ENCODE measurements at places on chromosomes 6 and 20.

- no peak for DNase-seq
These were observed 30.4 kb upstream of the CCN2 start for GRCh38 chr6:131981624-131981978.

GRCh38 chr6:136085370-136086115 is 164.6 kb downstream of the MTFR2 start:
- no peak for DNase-seq

GRCh38 chr6:30162265-30163089 is 869 bp upstream of the TRIM15 start:
- no peak for DNase-seq

GRCh38 chr20:51387125-51387875 is 155.2 kb downstream of the NFATC2 start:
- no peak for DNase-seq

- peak; percentile 24 for DNase-seq
These were observed 191.8 kb upstream of the RREB1 start for GRCh38 chr6:6915813-6916547.

GRCh38 chr20:1402149-1402548 is 9.3 kb upstream of the FKBP1A start:
- DNase-seq, result peak; percentile 58

- DNase-seq, result no peak
These were observed 98.4 kb upstream of the SPACA1 start for GRCh38 chr6:87949194-87949593.

DNA sequence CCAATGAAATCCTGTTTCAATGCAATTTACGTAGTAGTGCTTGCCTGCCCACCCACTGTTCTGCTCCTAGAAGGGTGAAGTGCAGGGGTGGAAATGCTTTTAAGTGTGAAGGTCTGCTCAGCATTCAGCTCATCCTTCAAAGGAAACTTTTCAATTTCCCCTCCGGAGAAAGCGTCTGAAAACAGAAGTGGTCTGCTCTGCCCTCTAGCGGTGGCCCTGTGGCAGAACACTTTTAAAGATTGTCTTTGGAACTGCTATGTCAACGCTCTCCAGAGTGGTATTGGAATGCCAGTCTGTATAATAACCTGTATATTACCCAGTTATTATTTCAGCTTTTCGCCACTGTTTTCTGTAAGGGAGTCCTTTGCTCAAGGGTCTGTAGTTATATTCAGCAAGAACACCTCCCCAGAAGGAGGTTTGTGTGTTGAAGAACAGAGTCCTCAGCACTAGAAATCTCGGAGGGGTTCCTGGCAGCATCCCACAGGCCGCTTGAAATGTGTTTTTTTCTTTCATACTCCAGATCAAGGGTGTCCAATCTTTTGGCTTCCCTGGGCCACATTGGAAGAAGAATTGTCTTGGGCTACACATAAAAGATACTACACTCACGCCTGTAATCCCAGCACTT is 63.1 kb upstream of the KLHL31 start:
- peak; percentile 60 for DNase-seq

- DNase-seq, result no peak
These were observed 599.7 kb upstream of the MMS22L start for GRCh38 chr6:97882755-97883154.

DNA sequence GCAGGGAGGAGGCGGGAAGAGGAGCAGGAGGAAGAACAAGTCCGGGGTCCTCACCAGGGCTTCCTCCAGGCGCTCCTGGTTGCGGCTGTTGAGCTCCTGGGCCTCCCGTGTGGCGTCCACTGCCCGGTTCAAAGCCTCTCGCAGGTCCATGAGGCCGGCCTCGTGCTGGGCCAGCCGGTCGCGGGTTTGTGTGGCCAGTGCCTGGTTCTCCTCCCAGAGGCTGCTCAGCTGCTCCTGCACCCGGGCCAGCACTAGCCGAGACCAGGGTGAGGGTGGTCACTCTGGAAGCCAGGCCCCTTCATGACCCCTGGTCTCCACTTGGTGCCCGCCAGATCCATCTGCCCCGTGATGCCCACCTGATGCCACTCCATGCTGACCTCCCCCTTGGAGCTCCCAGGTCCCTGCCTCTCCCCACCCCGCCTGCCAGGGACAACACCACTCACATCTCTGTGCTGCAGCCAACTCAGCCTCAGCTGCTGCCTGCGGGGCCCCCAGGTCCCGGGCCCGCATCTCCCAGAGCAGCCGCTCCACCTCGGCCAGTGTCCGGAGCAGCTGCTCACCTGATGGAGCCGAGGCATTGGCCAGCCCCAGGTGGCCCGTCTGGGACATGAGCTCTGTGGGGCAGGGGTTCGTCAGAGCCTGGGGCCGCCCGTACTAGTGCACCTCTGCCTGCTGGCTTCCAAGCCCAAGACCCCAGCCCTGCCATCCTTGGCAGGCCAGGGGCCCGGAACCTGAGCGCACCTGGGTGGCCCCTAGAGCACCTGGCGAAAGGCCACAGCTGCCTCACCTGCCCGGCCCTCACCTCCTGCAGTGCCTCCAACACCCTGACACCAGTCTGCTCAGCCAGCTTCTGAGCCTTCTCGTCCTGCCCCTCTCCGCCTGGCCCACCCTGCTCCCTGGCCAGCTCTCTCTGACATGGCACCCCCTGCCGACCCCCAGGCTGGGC is 15.9 kb downstream of the ADRM1 start:
- no peak for DNase-seq

GRCh38 chr6:141388666-141389065 is 744.1 kb upstream of the GJE1 start:
- DNase-seq, result no peak

GRCh38 chr6:90162648-90163387 is 133.8 kb downstream of the BACH2 start:
- no peak for DNase-seq

DNA sequence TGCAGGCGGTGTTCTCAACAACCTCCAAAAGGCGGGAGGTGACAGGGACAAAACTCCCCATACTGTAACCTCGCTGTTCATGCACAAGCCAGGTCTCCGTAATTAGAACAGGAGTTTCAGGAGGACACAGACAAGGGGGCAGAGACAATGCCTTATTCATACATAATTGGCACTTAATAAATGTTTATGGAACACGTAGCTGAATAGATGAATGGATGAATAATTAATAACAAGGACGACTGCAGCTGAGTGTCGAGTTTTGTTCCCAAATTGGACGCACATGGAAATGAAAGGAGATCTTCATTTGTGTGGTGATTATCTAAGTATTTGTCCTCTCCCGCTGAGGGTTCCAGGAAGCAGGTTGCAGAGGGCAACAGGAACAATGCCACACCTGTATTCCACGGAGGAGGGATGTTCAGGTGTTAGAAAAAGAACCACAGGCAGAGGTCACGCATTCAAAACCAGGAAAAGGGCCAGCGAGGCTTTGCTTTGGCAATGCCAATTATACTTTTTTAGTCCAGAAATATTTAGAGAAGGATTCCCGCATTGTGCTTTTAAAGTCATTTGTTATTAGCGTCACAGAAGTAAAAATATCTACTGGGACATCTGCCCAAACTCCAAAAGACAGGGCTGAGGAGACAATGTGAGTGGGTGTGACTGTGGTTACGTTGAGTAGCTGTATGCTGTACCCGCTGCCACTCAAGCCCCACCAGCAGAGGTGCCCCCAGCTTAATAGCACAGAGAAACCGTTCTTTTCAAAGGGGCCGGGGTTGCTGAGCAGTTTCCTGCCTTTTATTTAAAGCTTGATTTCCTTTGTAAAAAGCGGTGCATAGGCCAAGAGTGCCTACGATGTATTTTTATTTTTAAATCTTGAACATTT is 123.3 kb downstream of the PXDC1 start:
- no peak for DNase-seq

- DNase-seq, result no peak
These were observed 116.6 kb upstream of the TRAF3IP2 start for GRCh38 chr6:111722179-111722731.

GRCh38 chr6:54810147-54810546 is 36.4 kb upstream of the FAM83B start:
- DNase-seq, result no peak

GRCh38 chr6:148550569-148550968 is 196.3 kb upstream of the UST start:
- DNase-seq, result no peak

GRCh38 chr6:142728910-142729481 is 216.0 kb downstream of the HIVEP2 start:
- no peak for DNase-seq

DNA sequence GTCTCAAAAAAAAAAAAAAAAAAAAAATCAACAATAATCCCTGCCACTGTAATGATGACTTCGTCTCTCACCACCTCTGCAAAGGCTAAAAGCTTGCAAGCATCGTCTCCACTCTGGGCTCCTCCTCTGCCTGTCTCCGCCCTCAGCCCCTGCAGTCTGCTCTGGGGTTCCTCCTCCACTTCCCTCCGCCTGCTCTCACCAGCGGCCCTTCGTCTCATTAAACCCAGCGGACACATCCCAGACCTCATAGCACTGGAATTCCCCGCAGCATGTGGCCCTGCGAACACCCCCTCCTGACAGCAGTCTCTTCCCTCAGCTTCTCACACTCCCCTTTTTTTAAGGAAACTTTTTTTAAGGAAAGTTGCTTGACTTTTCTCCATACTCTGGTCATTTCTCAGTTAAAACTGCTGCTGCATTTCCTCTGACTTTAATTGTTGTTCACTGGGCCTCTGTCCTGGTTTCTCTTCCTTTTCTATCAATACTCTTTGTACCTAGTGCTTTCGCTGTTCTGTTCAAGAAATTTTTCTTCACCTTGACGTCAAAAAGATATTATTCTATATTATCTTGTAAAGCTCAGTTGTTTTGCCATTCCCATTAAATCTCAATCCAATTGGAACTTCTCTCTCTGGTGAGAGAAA is 70.9 kb upstream of the PLEKHG1 start:
- DNase-seq, result no peak

- no peak for DNase-seq
These were observed 126.3 kb downstream of the C6orf118 start for GRCh38 chr6:165183071-165183470.

GRCh38 chr6:89081129-89081422 is 525 bp downstream of the PNRC1 start:
- DNase-seq, result no peak

DNA sequence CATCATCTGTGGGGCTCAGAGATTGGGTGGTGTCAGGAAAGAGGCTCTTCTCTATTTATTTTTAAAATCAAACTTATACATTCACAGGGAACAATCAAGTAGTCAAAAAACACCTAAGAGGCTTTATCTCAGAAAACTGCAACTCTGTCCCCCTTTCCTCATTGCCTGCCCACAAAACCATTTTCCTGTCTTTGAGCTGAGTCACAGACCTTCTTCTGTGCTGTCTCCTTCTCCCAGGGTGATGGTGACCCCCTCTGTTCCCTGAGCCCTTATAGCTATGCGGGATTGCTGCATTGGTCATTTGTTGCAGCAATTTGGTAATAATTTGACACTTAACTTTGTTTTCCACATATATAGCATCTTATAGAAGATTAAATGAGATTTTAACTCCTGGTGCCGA is 195.2 kb upstream of the PROKR2 start:
- no peak for DNase-seq

GRCh38 chr6:26328265-26328844 is 36.6 kb upstream of the BTN3A2 start:
- peak; percentile 44 for DNase-seq

- no peak for DNase-seq
These were observed 944.3 kb downstream of the KIF16B start for GRCh38 chr20:15628851-15629353.

- DNase-seq, result no peak
These were observed 10.8 kb upstream of the GUCA1A start for GRCh38 chr6:42162384-42162783.

GRCh38 chr20:22159276-22159675 is 425.1 kb downstream of the FOXA2 start:
- DNase-seq, result no peak

GRCh38 chr6:33634161-33634727 is 13.1 kb downstream of the ITPR3 start:
- DNase-seq, result no peak

DNA sequence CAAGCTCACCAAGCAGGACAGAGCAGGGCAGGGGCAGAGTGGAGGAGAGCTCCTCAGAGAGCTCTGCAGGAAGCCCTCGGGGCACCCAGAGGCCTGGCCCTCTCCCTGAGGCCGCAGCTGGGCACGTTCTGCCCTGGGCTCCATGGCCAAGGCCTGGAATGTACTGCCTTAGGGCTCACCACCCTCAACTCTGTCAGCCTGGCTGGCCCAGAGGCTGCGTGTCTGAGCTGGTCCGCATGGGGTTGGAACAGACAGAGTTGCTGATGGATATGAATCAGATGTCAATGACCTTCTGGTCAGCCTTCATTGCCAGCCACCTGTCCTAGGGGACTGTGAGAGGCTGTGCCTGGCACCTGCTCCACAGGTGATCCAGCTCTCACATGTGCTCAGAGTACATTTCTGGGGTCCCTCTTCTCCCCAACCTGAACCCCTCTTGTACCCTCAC is 33.2 kb upstream of the PCMTD2 start:
- DNase-seq, result no peak

DNA sequence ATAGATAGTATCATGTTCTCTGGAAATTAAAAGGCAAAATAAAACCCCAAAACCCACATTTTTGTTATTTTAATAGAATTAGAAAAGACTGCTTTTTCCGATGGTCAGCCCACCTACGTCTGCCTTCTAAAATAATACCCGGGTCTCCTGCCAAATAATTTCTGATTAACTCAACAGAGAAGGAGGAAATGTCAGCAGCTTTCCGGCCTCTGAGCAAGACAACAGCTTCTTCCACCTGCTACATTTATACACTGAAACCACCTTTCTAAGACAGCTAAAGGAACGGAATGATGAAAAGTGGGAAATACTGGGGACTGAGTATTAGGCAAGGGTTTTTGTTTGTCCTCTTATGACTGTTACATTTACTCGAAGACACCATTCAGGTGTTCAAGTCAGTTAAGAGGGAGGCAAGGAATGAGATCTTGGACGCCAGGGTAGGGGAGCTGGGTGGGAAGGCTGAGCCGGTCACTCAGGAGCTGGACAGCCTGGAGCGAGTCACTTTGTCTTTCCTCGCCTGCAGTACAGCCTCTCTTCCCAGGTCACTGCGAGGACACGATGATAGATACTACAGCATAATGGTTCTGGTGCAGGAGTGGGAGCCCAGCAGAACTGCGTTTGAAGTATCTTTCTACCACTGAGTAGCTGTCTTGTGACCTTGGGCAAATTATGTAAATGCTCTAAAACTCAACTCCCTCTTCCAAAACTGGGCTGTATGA is 96.3 kb upstream of the QKI start:
- no peak for DNase-seq
